ENCODE measurements at places on chromosomes 1 and 21.

DNA sequence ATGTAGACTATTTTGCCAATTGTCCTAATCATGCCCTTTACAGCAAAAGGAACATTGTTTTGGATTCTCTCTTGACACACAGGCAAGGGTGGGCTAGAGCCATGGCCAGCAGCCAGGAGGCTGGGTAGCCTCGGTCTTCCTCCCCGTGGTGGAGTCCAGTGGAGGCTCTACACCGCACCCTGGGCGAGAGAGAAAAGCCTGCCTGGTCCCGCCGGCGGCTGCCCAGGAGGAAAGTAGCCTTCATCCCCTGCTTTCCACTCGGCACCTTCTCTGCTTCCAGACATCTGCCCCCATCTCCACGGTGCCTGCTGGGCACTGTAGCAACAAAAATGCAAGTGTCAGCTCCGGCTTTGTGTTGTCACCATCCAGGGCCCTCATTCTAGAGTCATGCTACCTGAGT, 21.6 kb downstream of the PROK1 start:
- DNase-seq, result no peak

DNA sequence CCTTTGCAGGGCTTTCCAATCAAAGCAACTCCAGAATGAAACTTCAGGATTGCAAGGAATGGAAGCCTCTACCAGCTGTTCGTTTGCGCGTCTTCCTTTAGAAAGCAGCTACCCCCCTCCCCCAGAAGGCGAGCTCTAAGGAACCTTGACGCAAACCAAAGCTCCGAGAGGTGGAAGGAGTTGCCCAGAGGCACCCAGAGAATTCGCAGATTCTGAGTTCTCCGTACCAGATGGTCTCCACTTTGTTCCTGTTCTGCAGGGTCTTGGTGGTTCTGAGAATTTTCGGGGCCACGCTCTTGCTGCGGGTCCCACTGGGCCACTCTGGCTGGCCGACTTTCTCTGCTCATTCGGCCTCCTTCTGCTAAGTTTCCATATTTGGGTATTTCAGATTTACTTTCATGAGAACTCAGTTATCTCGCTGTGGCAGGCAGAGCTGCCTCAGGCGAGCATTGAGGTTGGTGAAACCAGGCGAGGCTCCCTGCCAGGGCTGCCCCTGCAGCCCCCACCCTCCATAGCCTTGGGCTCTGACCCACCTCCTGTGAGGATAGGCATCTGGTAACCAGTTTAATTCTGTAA, 801 bp downstream of the TRAF5 start:
- no peak for DNase-seq

DNA sequence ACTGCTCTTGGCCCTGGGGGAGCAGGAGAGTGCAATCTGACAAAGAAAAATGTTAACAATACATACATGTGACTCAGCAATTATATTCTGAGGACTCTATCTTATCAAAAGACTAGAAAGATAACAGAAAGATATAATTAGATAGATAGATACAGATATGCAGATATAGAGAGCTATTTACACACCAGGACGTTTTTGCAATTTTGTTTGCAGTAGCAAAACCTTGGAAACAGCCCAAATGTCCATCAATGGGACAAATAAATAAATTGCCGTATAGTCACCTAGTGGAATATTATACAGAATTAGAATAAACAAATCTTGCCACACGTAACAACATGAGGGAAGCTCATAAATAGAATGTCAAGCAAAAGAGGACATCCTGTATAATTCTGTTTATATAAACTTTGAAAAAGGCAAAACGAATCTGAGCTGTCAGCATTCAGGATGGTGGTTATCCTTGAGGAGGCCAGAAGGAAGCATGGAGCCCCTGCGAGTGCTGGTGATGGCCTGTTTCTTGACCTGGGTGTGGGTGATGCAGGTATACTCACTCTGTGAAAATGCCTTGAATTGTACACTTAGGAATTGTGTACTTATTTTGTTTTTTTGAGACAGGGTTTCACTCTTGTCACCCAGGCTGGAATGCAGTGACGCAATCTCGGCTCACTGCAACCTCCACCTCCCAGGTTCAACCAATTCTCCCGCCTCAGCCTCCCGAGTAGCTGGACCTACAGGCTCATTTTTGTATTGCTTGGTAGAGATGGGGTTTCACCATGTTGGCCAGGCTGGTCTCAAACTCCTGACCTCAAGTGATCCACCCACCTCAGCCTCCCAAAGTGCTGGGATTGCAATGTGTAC, 12.8 kb upstream of the TRIM63 start:
- no peak for DNase-seq

DNA sequence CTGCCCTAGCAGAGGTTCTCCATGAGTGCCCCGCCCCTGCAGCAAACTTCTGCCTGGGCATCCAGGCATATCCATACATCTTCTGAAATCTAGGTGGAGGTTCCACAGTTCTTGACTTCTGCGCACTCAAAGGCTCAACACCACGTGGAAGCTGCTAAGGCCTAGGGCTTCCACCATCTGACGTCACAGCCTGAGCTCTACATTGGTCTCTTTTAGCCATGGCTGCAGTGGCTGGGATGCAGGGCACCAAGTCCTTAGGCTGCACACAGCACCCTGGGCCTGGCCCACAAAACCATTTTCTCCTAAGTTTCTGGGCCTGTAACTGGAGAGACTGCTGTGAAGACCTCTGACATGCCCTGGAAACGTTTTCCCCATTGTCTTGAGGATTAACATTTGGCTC, 272.6 kb upstream of the PLXNA2 start:
- no peak for DNase-seq

- no peak for DNase-seq
These were observed 1.5 kb downstream of the LRRC8D start for GRCh38 chr1:89822109-89822962.

GRCh38 chr1:158035976-158036583, 42.6 kb downstream of the KIRREL1 start:
- no peak for DNase-seq

DNA sequence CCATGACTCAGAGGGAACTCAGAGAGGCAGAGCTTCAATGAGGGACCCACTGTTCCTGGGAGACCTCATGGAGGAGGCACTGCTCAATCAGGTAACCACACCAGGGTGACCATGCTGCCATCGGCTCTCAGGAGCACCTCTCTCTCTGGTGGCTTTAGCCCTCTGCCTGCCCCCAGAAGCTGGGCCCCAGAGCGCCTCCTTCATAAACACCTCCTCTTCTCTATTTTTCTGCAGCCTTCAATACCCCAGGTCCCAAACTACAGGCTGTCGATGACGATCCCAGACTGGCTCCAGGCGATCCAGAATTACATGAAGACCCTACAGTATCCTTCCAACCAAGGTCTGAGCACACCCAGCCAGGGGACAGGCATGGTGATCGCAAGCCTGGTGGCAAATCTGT, 10.6 kb downstream of the VASH2 start:
- no peak for DNase-seq

GRCh38 chr1:84174051-84174556, 30.0 kb downstream of the PRKACB start:
- DNase-seq, result no peak

DNA sequence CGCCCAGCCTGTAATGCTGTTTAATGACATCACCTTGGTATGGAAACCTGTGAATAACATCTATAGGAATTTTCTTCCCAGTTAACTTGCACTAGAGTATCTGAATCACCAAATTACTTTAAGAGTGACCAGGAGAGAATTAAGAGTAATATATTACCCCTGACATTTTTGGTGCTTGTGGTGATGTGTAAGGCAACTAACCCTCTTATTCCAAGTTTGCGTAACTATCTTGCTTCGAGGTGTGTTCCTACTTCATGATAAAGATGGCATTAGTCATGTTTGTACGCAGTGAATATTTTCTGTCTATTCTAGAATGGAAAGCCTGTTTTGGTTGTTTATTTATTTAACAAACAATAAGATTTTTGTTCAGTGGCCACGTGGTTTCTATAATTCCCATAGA, 131.3 kb downstream of the ZP4 start:
- DNase-seq, result no peak

DNA sequence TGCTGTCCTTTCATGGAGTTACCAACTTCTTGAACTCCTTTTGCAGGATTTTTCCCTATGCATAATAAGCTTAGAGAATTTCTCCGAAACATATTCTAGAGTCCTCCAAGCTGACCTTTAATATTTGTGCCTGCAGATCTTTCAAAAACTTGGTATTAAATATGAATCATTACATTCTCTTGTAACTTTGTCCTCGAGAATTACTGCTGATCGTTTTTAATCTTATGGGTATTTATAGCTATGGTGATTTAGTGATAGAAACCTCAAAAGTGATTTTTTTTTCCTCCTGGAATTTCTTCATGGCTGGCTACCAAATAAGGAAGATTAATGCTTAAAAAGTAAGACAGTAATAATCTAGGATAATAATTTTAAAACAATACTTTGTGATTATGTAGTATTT, 39.1 kb downstream of the MAP3K21 start:
- no peak for DNase-seq

DNA sequence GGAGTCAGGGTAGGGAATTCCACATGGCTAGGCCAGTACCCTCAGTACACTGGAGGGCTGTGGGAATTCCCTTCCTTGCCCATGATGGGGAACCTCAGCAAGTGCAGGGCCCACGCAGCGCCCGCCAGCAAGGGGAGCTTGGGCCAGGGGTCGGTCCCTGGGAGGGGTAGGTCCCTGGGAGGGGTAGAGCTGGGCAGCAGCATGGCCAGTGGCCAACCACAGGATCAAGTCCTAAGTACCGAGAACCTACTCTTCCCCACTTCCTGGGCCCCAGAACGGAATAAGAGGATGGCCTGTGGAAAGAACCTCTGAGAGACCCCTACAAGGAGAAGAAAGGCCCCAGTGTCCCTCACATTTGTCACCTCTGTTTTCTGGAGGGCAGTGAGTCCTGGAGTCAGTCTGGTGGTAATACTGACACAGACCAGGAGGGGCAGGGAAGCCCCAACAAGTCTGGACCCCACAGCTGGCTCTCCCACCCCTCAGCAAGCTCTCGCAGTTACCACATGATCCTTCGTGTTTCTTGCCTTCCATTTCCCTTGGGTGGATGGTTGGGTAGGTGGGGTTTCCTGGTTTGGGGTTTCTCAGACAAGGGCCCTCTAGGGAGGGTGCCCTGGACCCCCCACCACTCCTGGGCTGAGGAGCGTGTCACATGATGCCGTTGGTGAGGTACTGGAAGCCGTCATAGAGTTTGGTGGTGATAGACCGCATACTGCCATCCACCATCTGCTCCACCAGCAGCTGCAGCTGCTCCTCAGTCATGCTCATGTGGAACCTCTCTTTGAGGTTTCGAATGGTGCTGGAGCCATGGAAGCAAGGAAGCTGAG, 10.3 kb downstream of the ZNF687 start:
- DNase-seq, result no peak

DNA sequence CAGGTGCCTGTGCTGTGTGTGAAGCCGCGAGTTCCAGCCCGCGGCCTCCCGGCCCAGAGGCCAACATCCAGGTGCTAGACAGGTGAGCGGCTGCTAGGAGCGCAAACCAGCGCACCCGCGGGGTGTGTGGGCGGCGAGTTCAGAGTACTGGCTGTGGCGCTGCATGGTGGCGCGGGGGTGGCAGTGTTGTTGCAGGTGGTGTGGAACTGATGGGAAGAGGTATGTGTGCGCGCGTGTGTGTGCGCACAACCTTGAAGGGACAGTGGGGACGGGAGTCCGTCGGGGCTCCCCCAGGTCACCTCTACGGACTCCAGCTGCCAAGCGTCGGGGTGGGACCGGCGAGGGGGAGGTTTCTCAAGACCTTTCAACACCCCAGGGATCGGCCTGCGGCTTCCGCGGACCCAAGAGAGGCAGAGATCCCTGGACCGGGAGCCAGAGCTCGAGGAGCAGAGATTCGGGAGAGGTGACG, 433 bp upstream of the DMBX1 start:
- DNase-seq, result peak; percentile 42

- no peak for DNase-seq
These were observed 212.8 kb upstream of the RAB4A start for GRCh38 chr1:229058111-229058561.

- DNase-seq, result no peak
These were observed 3.0 kb downstream of the BACH1 start for GRCh38 chr21:29301691-29302090.

DNA sequence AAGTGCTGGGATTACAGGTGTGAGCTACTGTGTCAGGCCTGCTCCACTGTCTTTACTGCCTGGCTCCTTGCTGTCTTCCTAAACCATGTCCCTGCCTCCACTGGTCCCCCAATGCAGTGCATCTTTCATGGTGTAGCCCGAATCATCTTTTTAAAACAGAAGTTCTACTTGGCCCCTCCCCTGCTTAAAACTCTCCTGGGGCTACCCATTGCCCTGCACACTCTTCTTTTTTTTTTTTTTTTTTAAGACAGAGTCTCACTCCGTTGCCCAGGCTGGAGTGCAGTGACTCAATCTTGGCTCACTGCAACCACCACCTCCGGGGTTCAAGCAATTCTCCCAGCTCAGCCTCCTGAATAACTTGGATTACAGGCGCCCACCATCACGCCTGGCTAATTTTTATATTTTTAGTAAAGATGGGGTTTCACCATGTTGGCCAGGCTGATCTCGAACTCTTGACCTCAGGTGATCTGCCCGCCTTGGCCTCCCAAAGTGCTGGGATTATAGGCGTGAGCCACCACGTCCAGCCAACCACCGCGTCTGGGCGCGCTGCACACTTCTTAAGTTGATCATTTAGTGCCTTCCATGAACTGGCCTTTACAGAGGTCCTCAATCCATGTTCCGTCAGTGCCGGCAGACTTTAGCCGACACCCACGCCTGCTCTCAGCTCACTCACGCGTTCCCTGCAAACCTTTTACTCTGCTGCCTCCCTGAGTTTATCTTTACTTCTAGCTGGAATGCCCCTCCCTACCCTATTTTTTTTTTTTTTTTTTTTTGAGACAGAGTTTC, 2.4 kb downstream of the FCN3 start:
- no peak for DNase-seq

DNA sequence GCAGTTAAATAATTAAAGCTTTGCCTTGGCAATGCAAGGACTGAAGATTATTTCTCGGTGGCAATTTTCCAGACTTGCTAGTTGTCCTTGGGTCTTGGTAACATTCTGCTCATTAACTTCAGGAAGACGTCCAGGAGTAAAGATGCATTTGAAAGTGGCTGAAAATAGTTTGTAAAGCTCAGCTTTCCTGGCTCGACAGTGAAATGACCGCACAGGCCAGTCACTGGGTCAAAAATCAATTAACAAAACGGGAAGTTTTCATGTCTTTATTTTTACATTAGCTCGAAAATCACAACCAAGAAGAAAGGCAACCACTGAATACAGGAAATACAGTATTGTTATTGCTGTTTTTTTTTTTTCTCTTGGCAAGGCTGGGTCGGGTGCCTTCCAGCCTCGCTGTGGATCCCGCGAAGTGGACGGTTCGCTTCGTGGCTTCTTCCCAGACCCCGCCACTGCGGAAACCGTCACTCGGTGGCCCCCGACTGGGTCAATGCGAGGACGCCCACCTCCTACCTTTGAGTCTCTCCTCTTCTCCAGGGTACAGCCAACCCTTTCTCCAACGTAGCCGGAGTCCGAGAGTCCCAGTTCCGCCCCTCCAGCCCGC, 479 bp upstream of the SNX7 start:
- DNase-seq, result no peak

GRCh38 chr1:17347769-17348592, 24.0 kb upstream of the PADI6 start:
- no peak for DNase-seq

- no peak for DNase-seq
These were observed 16.5 kb upstream of the NUAK2 start for GRCh38 chr1:205338011-205338410.

GRCh38 chr1:179121159-179121938, 39.5 kb downstream of the TOR3A start:
- no peak for DNase-seq

Data from stimulated activated CD4-positive, alpha-beta T cell treated with anti-CD3 and anti-CD28 coated beads, TNF-alpha, amount 100 ng/mL, for 4 hours (primary cell).